PC-9 (cell line): ENCODE measurements at places on chromosomes 1 and 21. TPM values are rescaled to one million over a fixed set of nuclear protein-coding genes. Genes with fewer than 3 reads are reported as not detected.
A peak's percentile ranks its signal among the peaks of the same experiment; 100 is the strongest.

DNA sequence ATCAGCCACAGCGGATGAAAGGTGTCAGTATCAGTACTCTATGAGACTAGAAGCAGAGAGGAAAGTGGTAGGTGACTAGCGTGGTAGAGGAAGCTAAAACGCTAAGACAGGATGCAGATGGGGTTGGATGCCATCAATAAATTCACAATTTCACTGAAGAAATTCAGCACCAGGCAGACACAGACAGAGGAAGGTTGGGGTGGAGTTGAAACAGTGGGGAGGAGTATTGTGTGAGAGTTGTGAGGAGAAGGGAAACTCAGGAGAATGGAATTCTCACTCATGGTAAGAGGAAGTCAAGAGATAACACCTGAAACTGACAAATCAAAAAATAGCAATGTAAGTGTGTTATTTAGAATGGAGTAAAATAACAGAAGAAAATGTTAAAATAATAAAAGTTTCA, 208.5 kb upstream of the DAB1 start:
- H3K36me3 ChIP-seq: no peaks in the 10 kb centered on the region
- H3K27me3 ChIP-seq: no peaks in the 10 kb centered on the region
- no peaks in the 10 kb centered on the region for H3K4me1 ChIP-seq
- no peak overlapping the region for H3K4me3 ChIP-seq
- no peak overlapping the region for H3K27ac ChIP-seq
- DNase-seq: no peak

DNA sequence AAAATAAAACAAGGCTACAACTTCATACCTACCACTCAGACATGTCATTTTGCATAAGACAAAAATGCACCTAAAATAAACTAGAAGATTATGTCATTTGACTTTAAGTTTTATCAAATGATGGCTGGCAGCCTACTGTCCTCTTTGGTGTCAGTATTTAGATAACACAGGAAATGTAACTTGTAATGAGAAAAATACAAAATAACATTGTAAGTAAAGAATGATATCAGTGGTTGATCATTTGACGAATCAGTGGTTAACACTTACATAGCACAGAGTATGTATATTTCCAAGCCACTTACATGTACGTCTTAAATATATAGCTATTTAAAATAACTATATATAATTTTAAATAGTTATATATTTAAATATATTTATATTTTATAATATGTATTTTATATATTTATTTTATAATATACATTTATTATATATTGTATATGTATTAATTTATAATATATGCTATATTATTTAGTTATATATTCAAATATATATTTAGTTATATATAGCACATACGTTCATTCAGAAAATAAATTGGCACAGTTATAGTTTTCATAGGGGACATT, 44.1 kb downstream of the ZNF678 start:
- no peak overlapping the region for H3K27ac ChIP-seq
- H3K36me3 ChIP-seq: peaks cover 3% of the 10 kb centered on the region; the same call in 1 of the 2 replicates
- H3K4me1 ChIP-seq: no peaks in the 10 kb centered on the region

- no peaks in the 10 kb centered on the region for H3K27me3 ChIP-seq
- peaks cover 11% of the 10 kb centered on the region for H3K4me1 ChIP-seq
- no peak overlapping the region for H3K27ac ChIP-seq
- no peaks in the 10 kb centered on the region; the same call in 1 of the 2 replicates for H3K36me3 ChIP-seq
These were observed 6.1 kb downstream of the PCSK9 start for GRCh38 chr1:55045430-55045829.

GRCh38 chr1:3539707-3540425, 71.4 kb downstream of the MEGF6 start:
- DNase-seq: peak; percentile 86
- peaks cover 44% of the 10 kb centered on the region for H3K4me1 ChIP-seq
- H3K36me3 ChIP-seq: no peaks in the 10 kb centered on the region
- H3K27me3 ChIP-seq: no peaks in the 10 kb centered on the region
- no peak overlapping the region for H3K4me3 ChIP-seq

DNA sequence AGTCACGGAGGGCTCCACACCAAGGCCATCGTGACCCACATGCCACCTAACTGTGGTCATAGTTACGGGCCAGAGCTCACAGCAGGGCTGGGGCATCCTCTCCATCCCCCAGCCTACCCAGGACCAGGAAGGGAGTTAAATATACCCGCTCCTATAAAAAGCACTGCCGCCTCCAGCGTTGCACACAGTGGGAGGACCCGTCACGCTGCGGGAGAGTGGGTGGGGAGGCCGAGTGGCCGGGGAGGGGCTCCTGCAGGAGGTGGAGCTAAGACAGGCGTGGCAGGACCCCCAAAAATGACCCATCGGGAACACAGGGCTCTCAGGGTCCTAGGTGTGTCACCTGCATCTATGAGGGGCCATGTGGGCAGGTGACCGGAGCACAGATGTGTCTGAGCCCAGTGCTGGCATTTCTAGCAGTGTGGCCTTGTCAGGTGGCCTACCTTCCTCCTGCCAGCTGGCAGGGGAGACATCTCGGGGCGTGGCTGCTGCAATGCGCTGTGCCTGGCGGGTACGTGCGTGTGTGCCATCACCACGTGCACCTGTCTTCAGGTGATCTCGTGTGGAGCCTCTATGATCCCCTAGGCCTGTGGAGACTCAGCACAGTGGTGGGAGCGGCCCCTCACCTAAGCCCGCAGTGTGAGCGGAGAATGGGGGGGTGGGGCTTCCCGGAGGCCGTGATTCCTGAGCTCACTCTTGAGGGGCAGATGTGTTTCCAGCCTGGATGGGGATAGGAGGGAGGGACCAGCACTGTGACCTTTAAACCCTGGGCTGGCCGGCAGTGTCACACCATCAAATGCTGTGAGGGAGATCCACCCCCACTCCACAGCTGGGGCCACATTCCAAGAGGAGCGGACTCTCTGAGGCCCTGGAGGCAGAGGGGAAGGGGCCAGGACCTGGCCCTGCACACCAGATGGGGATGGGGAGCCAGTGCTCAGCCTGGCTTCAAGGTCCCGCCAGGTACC, 17.7 kb downstream of the AGRN start:
- H3K36me3 ChIP-seq: no peaks in the 10 kb centered on the region
- no peak overlapping the region for H3K27ac ChIP-seq

DNA sequence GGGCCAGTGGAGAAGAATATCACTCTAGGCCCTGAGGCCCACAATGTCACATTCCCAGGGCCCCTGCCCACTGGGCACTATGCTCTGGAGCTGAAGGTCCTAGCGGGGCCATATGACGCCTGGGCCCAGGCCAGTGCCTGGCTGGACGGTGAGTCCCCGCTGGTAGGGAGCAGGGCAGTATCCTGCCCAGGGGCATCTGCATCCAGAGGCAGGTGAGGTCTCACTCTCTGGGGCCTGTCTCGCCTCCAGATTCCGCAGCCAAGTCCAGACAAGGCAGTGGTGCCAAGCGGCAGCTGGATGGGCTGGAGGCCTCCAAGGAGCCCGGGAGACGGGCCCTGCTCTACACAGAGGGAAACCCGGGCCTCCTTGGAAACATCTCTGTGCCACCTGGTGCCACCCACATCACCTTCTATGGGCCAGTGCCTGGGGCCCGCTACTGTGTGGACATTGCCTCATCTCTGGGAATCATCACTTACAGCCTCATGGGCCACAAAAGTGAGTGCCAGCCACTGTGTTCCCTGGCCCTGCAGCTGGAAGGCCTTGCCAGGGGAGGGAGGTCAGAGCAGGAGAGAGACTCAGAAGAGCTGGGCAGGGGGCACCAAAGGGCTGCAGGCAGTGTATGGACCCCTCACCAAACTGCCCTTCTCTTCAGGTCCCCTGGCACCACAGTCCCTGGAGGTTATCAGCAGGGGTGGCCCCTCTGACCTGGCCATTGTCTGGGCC, 11.1 kb upstream of the PTPN7 start:
- no peak for DNase-seq
- no peak overlapping the region for H3K27ac ChIP-seq

- H3K27me3 ChIP-seq: no peaks in the 10 kb centered on the region
- H3K36me3 ChIP-seq: no peaks in the 10 kb centered on the region
These were observed 125.4 kb downstream of the RIPK4 start for GRCh38 chr21:41641510-41641815.

- H3K4me1 ChIP-seq: peaks cover 24% of the 10 kb centered on the region
- H3K27ac ChIP-seq: no peak overlapping the region
- no peak for DNase-seq
These were observed 77.5 kb upstream of the L1TD1 start for GRCh38 chr1:62117018-62117750.

- H3K27ac ChIP-seq: no peak overlapping the region
- no peaks in the 10 kb centered on the region for H3K36me3 ChIP-seq
- no peak overlapping the region for H3K4me3 ChIP-seq
- H3K27me3 ChIP-seq: peaks cover 34% of the 10 kb centered on the region
- DNase-seq: no peak
These were observed 198.0 kb downstream of the HUNK start for GRCh38 chr21:32070676-32071330.

GRCh38 chr21:44537930-44538911, 1.8 kb downstream of the KRTAP10-1 start:
- no peaks in the 10 kb centered on the region for H3K4me1 ChIP-seq
- H3K27me3 ChIP-seq: peaks cover 31% of the 10 kb centered on the region
- H3K4me3 ChIP-seq: no peak overlapping the region
- H3K36me3 ChIP-seq: no peaks in the 10 kb centered on the region

GRCh38 chr1:33358795-33359503, 38.1 kb upstream of the A3GALT2 start:
- no peaks in the 10 kb centered on the region for H3K27me3 ChIP-seq
- peaks cover 20% of the 10 kb centered on the region for H3K4me1 ChIP-seq
- peak overlapping the region; percentile 50 for H3K27ac ChIP-seq
- no peak for DNase-seq

- no peaks in the 10 kb centered on the region for H3K36me3 ChIP-seq
- H3K4me1 ChIP-seq: no peaks in the 10 kb centered on the region
- no peak overlapping the region for H3K27ac ChIP-seq
- DNase-seq: no peak
- no peaks in the 10 kb centered on the region for H3K27me3 ChIP-seq
These were observed 48.6 kb upstream of the LMO4 start for GRCh38 chr1:87279966-87280535.

The CLSTN1 gene
- total RNA-seq: 138 and 140 TPM in 2 replicates

The CD2 gene
- not detected in 2 replicates for total RNA-seq

The SPATA45 gene
- not detected in 2 replicates for total RNA-seq

The TCHHL1 gene
- not detected in 2 replicates for total RNA-seq

The NMNAT2 gene
- total RNA-seq: 22.5 and 29.2 TPM in 2 replicates
